HFF-Myc (cell line): ENCODE measurements at places on chromosomes 7 and 10.

DNA sequence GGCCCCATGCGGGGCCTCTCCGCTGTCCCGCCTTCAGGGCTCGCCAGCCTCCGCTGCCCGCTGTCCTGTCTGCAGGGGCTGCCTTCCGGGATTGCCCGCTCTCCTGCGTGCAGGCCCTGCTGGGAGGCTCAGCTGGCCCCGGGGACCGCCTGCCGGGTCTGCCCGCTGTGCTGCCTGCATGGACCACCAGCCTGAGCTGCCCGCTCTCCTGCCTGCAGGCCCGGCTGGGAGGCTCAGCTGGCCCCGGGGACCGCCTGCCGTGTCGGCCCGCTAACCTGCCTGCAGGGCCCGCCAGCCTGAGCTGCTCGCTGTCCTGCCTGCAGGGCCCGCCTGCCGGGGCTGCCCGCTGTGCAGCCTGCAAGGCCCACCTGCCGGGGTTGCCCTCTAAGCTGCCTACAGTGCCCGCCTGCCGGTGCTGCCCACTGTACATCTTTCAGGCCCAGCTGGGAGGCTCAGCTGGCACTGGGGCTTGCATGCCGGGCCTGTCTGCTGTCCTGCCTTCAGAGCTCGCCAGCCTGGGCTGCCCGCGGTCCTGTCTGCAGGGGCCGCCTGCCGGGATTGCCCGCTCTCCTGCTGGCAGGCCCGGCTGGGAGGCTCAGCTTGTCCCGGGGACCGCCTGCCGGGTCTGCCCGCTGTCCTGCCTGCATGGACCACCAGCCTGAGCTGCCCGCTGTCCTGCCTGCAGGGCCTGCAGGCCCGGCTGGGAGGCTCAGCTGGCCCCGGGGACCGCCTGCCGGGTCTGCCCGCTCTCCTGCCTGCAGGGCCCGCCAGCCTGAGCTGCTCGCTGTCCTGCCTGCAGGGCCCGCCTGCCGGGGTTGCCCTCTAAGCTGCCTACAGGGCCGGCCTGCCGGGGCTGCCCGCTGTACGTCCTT lies 165.1 kb downstream of the GLRX3 start:
- DNase-seq: no peak

- no peak for DNase-seq
Observed at GRCh38 chr7:36204929-36205635, 52.0 kb downstream of the EEPD1 start.

- DNase-seq: no peak
Observed at GRCh38 chr7:2162959-2163358, 69.8 kb downstream of the MAD1L1 start.

- no peak for DNase-seq
Observed at GRCh38 chr10:1187855-1188557, 131.8 kb downstream of the WDR37 start.

GRCh38 chr10:34334908-34335307 lies 480.2 kb downstream of the PARD3 start:
- no peak for DNase-seq

- no peak for DNase-seq
Observed at GRCh38 chr10:36606234-36606839, 519.1 kb upstream of the ANKRD30A start.

GRCh38 chr10:78784546-78784945 lies 284.2 kb upstream of the ZMIZ1 start:
- no peak for DNase-seq

GRCh38 chr7:148701414-148701813 lies 2.7 kb downstream of the CUL1 start:
- DNase-seq: no peak

DNA sequence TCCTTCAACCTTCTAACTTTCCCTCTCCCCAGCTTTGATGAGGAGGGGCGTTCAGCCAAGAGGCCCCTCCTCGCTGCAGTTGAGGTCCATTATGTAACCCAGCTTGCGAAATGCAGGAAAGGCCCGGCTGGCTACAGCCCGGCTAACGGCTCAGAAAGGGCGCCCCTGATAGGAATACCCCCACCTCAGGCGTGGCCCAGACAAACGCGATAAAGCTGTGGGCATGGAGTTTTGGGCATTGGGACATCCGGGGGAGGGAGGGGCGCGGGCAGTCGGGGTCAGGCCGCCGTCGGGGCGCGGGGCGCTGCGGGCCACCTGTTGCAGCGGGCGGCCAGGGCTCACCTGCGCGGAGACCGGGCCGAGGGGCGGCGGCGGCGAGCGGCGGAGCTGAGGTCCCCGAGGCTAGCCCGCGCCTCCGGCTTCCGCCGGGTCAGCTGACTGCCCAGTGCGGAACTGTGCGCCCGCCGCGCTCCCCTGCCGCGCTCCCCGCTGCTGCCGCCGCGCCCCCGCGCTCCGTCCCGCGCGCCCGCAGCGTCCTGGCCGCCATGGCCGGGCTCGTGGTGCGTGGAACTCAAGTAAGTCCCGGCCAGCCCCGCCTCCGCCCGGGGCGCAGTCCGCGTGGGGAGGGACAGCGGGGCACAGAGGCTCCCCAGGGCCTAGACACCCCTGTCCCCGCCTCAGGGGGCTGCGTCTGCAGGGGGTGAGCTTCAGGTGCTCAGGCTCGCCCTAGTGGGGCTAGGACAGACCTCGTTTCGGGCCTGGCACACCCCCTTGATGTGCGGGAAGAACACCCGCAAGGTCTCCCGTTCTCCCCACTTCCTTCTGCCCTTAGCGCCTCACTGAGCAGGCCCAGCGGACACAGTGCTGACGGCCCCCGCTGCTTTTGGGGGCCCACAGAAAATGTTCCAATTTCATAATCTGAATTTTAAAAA lies at the start of gene LRMDA:
LRMDA (plus strand) TSS at position 445 of the 932 bp plus-strand sequence.
- DNase-seq: no peak

DNA sequence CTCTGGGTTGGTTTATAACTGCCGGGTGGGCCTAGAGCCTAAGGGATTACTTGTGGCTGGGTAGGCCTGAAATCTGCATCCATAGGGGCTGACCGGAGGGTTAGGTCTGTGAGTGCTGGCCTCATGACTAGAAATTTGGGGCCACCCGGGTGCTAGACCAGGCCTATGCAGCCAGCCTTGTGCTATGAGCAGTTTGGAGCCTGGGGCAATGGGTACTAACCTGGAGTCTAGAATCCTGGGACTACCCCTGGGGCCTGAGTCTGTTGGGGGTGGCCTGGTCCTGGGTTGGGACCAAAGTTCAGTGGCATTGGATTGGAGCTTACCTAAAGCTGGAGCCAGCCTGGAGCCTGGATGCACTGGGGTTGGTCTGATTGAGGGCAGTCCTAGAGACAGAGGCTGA lies 995.2 kb downstream of the ANKRD7 start:
- no peak for DNase-seq

GRCh38 chr10:118983263-118983662 lies 46.3 kb upstream of the NANOS1 start:
- DNase-seq: no peak

DNA sequence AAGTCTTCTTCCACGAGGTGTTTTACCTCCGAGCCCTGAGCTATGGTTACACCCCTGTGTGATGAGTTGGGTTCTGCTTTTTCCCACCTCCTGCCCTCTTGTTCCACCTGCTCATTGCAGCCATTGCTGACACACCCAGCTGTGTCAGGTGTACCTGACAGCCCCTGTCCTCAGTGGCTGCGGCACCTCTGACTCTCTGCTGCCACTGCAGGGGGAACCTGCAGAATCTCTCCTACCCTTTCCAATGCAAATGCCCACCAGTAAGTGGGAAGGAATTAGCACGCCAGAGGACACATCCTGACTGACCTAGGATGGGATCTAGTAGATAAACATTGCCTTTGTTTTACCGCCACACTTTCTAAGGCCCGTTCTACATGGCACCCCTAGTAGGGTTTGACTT lies 600.9 kb upstream of the MKI67 start:
- no peak for DNase-seq

DNA sequence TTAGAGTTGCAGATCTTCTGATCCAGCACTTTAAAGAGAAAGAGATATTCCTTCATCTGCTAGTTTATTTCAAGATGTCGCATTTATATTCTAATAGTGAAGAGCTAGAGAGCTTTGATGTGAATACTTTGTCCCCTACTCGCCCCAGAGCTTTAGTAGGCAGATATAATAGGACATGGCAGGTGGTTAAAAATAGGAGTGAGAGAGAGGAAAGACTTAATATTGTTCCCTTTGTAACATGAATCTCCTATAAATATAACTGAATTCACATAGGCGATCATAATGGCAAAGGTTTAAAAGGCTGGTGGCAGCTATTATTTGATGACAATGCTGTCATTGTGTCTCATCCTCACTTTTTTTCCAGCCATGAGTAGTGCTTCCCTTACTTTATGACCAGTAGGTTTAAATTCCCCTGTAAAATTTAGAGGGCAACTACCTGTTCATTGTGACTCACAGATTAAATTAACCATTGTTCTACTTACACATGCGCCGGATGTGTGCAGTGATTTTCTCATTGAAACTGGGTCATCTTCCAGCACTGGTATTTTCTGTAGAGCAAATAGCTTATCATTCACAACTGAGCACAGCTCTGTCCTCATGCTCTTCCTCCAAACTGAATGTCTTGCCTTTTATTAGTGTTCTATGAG lies 906.7 kb upstream of the CELF2 start:
- DNase-seq: no peak

GRCh38 chr10:74453169-74453568 lies 302.1 kb downstream of the ADK start:
- DNase-seq: no peak

GRCh38 chr7:121451367-121452094 lies 55.4 kb upstream of the FAM3C start:
- no peak for DNase-seq

DNA sequence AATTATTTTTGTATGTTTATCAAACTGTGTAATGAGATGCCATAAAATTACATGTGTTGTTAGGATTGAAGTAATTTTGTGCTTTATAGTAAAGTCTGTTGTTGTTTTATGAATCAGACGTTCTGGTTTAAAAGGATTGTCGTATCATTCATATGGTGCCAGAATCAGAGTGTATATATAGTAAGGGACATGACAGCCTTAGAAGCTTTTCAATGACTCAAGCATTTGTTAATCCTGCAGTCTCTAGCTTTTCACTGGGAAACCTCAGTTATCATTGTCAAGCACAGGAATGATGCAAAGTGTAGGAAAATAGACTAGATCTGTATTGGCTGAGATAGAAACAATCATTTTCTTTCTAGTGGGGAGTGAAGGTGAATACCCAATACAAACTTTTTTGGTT lies 57.5 kb downstream of the TRRAP start:
- DNase-seq: no peak

GRCh38 chr10:3898821-3899220 lies 113.8 kb upstream of the KLF6 start:
- DNase-seq: no peak

DNA sequence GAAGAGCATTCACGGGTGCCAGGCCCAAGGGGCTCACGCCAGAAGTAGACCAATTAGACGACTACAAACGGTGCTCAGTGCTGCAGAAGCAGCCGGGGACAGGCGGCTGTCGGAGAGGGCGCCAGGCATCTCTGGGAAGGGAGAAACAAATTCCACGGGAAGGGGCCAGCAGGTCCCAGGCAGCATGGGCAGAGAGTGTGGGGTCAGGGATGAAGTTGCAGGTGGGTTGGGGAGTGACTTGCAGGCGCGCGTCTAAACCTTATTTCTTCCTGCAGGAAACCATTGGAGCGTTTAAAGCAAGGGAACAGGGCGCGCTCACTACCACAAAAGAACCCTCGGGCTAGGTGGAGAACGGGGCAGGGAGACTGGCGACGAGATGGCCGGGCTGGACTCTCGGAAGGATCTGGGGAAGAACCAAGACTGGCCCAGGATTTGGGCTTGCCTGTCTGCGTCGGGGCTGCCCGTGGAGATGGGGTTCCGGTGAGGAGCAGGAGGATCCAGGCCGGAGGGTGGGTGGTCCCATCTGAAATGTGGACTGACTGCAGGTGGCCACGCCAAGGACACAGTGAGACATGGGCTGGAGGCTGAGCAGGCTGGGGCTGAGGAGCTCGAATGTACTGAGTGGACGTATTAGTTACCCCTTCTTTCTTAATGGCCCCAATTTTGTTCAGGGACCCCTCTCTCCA lies 116.3 kb upstream of the DIP2C start:
- DNase-seq: no peak

GRCh38 chr7:1348096-1348822 lies 111.0 kb downstream of the MICALL2 start:
- no peak for DNase-seq

- DNase-seq: no peak
Observed at GRCh38 chr10:4766454-4766853, 59.6 kb upstream of the AKR1E2 start.

DNA sequence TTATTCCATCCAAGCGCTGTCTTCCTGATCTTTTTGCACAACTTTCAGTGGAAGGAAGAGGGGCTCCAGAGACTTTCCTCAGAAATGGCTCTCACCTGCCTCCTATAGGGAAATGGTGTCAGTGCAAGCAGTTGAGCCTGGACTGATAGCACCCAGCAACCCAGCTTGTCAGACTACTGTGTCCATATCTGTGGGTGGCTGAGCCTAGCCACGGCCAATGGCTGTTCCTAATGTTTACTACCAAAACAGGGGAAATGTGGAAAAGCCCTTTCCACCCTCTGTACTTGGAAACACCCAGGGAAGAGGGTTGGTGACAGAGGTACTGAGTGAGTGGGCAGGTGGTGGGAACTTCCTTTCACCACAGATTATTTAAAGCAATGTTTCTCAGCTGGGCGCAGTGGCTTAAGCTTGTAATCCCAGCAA lies 4.3 kb upstream of the YKT6 start:
- DNase-seq: peak; percentile 42

- no peak for DNase-seq
Observed at GRCh38 chr10:24579906-24580305, 143.8 kb downstream of the ARHGAP21 start.

DNA sequence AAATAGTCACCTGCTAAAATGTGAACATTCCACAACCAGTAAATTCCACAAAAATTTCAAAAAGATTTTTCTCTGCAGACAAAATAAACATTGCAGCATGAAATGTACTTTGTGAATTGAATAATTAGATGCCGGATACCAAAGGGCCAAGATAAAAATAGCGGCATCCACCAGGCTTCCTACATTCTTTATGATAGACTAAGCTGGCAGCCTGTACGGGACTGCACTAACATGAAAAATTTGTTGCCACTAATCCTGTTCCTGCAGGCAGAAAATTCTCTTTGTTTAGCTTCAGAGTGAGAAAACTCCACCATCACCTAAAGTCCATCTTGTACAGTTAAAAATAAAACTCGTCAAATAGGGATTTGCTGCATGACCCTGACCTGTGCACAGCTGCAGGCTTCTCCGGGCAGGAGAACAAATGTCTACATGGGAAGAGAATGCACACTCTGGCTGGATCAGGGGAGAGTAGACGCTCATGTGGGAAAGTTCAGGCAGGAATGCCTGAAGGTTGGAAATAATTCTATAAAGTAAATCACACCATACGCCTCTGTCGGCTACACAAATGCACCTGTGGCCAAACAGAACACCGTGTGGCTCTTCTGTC lies 15.6 kb upstream of the ADO start:
- DNase-seq: no peak

DNA sequence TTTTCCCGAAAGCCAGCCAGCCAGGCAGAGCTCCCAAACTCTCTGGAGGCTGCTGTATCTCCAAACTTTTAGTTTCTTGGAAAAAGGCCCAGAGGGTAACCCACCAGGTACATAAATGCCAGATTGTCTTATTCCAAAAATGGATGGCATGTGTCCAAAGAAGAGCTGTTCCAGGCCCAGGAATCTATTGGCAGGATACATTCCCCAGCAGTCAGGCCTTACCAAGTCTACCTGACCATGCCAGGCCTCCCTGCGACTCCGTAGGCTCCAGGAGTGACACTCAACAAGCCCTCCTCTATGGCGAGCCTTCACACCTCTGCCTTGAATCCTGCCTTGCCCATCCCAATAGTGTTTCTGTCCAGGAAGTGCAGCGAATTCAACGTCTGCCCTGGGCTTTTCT lies 95.6 kb downstream of the GRB10 start:
- no peak for DNase-seq
